ENCODE measurements at places on chromosomes 4 and X.
A peak's percentile ranks its signal among the peaks of the same experiment; 100 is the strongest.

GRCh38 chrX:47690175-47690574 is 31.2 kb upstream of the UXT start:
- DNase-seq = no peak

DNA sequence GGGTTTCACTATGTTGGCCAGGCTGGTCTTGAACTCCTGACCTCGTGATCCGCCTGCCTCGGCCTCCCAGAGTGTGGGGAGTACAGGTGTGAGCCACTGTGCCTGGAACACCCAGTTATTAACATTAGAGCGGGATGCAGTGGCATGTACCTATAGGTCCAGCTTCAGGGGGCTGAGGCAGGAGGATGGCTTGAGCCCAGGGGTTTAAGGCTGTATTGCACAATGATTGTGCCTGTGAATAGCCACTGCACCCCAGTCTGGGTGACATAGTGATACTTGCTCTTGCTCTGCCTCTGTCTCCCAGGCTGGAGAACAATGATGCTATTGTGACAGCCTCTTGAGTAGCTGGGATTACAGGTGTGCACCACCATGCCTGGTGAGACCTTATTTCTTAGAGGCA is 39.8 kb downstream of the FAM193A start:
- DNase-seq = no peak

DNA sequence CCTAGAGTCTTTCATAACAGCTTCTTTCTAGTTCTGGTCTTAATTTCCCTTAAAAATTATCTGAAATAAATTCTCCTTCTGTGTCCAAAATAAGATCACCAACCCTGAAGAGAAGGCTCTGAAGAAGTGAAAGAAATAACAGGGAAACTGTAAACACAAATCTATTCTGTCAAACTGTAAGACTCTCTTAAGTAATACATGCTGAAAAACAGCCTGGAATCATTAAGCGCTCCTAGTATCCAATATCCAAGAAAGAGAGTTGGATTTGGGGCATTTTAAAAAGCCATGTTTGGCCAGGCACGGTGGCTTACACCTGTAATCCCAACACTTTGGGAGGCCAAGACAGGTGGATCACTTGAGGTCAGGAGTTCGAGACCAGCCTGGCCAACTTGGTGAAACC is 53.3 kb downstream of the RELL1 start:
- DNase-seq = no peak

- no peak for DNase-seq
Observed at GRCh38 chr4:8615366-8615765, 22.8 kb downstream of the CPZ start.

GRCh38 chr4:17024425-17024824 is 126.0 kb upstream of the LDB2 start:
- DNase-seq = no peak

- DNase-seq = no peak
Observed at GRCh38 chr4:124854968-124855367, 142.4 kb upstream of the ANKRD50 start.

GRCh38 chrX:151970661-151971060 is 3.8 kb downstream of the GABRE start:
- DNase-seq = peak; percentile 81

- DNase-seq = no peak
Observed at GRCh38 chrX:66914080-66914479, 275.2 kb upstream of the EDA2R start.
